ENCODE measurements at places on chromosomes 5 and 9.

GRCh38 chr5:40401284-40402006, 278.3 kb upstream of the PTGER4 start:
- DNase-seq = no peak

GRCh38 chr5:4627131-4627530, 513.0 kb upstream of the ADAMTS16 start:
- DNase-seq = no peak

- no peak for DNase-seq
Measured at GRCh38 chr9:93089024-93089423, 7.0 kb upstream of the CARD19 start.

GRCh38 chr5:6634788-6635430, 1.7 kb downstream of the SRD5A1 start:
- DNase-seq = no peak

DNA sequence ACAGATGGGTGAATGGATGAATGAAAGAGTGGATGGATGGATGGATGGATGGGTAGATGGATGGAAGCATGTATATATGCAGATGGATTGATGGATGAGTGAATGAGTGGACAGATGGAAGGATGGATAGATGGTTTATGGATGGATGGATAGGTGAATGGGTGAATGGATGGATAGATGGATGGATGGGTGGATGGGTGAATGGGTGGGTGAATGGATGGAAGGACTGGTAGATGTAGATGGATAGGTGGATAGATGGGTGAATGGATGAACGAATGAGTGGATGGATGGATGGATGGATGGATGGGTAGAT, 85.1 kb downstream of the COL5A1 start:
- no peak for DNase-seq

DNA sequence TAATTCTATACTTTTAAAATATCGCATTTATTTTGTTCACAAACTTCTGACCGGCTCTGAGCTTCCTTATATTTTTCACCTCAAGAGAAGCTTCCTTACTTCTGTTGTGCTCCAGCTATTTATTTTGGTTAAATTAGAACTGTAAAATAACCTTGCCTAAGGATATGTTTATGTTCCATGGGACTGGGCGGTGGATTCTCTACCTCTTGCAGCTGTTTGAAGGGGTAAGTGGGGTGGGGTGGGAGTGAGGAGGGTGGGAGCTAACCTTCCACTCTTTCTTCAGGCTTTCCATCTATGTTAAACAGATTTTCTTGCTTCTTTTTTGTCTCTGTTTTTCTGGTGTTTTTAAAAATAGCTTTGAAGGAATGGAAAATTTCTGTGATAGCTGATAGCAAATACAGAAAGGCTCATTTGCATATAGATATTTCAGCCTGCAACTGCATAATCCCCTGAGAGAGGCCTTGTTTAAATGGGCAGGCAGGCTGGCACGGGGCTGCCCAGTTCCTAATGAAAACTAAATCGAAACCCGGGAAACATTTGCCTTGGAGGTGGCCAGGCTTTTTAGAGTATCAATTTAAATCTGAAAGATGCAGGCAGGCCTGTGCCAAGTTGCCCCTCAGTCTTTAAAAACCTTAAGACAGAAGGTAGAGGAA, 122.1 kb upstream of the DMAC1 start:
- no peak for DNase-seq

DNA sequence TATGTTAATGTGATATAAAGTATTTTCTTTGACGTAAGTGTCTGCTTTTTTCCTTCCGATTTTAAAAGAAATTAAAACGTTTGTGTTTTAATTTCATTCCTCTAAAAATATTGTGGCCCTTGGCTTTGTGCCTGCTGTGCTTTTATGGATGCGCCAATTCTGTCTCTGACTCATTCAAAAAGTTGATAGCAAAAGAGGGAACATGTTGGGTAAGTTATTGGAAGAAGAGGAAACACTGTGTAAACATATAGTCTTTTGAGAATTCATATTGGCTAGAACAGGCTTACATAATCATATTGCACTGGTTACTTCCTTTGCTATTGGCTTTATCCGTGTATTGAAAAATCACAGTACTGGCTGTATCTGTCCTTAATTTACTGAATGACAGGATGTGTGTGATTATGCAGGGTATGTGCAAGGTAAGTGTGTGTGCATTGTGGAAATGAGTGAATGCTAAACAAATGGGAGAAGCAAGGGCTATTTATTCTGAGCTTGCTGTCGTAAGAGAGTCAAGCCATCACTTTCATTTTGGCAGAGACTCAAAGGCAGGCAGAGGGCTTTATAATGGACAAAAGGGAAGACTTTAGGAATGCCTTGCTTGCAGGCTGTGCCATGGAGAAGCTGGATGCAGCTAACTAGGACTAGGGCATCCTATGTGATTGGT, 67.8 kb downstream of the SGCD start:
- DNase-seq = peak; percentile 44

DNA sequence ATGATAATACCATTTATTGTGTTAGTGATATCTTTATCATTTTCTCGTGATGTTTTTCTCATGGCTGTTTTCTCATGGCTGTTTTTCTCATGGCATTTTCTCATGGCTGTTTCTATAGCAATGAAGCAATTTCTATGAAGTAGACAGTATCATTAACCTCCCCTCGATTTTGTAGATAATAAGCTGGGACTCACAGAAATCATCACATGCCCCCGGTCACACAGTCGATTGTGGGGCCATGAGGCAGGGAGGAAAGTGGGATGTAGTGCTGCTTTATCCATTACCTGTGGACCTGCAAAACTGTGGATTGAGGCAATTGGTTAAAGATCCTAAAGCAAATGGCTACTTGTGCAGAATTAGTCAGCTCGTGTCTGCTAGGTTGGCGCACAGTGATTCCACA, 47.3 kb downstream of the TGFBI start:
- no peak for DNase-seq

GRCh38 chr9:131255676-131256197, 20.6 kb downstream of the FAM78A start:
- DNase-seq = no peak

DNA sequence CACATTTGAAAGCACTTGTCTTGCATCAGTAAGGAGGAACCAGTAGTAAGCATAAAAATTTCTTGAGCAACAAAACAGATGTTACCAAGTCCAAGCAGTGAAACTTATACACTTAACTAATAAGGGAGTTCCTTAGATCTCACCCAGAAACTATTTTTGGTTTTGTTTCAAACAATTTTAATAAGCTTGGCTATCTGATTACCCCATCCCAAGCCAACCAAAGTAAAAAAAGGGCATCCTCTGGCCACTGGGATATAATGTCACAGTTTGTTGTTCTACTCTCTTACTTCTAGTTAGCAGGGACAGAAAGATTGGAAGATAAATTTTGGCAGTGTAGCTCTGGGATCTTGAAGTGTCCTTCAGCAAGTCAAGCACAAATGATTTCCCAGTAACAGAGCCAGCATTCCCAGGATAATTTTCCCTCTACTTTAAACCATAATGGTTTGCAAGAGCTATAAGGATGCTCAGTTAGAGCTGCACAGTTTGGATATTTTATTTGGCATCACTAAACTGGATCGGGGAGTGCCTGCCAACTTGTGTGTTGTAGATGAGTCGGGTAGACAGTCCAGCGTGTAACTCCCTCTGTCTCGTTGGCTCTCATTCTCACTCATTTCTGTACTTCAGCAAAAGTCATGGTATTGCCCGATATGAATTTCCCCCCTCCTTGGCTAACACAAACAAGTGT, 161.9 kb upstream of the HMHB1 start:
- DNase-seq = no peak

DNA sequence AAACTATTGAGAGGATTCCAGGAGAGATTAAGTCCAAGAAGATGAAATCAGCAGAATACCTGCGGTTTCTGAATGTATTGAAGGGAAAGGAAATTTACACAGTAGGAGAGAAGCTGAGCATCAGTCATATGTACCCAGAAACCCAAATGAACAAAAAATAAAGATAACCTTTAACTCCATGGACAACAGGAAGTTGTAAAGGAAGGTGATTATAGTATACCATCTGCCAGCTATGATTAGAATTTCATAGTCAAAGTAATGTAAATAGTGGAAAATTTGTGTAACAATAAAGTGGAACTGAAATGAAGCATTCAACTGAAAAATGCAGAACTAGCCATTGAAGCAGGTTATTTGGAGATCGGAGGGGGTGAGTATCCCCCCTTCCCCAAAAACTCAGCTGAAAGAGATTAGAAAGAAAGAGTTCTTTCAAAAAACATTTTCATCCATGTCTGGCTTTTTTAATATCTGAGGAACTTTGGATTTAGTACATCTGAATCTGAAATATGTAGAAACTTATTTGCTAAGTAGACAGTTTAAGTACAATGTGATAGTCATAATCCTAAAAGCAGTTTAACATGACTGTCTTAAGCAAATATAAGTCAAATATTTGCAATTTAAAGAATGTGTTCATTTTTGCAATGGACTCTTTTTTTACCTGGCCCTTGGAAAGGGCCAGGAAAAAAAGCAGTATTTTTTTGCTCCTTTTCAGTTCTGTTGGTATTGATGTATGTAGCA, 58.4 kb downstream of the APC start:
- DNase-seq = no peak

GRCh38 chr5:141846031-141846430, 32.2 kb downstream of the PCDH1 start:
- DNase-seq = peak; percentile 75

DNA sequence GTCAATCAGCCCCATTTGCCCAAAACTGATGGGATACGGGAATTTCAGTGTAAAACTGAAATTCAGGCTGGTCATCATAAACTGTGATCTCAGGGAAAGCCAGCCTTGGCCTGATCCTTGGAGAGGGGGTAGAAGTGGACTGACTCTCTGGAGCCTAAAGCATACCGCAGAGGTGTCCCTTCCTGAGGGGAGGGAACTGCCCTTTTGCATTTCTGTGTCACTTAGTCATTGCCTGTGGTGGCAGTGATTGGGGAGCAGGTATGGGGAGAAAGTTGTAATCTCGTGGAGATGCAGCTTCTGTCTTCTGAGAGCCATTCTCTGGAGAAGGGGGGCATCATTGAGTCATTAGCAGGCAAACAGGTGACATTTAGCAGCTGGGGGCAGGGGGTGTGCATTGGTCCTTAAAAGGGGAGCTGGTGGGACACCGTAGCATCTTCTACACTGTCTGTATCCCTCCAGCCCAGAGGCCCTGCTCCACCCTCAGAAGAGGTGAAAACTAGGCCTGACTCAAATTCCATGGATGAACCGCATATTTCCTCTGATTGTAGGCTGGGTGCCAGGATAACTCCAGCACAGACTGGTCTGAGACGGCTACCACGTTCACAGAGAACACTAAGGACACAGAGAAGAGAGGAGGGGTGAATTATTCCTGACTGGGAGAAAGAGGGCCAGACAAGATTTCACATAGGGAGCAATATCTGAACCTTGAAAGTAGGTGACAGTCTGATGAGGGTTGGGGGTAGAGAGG, 143.3 kb downstream of the SEC61B start:
- no peak for DNase-seq

GRCh38 chr5:6468104-6468503, 19.4 kb downstream of the UBE2QL1 start:
- no peak for DNase-seq

- DNase-seq = no peak
Measured at GRCh38 chr5:161847941-161848391, at the start of gene GABRA1. Gene GABRA1, plus strand, starts transcription at chr5:161848120. Its CDS starts 2,691 bp downstream, at chr5:161850811.

DNA sequence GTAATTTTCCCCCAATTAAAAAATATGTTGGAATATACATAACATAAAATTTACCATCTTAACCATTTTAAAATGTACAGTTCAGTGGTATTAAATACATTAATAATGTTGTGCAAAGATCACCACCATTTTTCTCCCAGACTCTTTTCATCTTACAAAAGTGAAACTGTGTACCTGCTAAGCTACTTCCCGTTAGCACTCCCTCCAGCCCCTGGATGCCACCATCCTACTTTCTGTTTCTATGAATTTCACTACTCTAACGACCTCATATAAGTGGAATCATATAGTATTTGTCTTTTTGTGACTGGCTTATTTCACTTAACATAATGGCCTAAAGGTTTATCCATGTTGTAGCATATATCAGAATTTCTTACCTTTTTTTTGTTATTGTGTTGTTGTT, 112.9 kb downstream of the HSPA4 start:
- no peak for DNase-seq

GRCh38 chr5:122187426-122187825, 58.1 kb downstream of the ZNF474 start:
- no peak for DNase-seq
